ENCODE measurements at places on chromosomes 12 and 14.

GRCh38 chr12:46160101-46160980 is 108.5 kb downstream of the SLC38A1 start:
- DNase-seq, result peak; percentile 76

DNA sequence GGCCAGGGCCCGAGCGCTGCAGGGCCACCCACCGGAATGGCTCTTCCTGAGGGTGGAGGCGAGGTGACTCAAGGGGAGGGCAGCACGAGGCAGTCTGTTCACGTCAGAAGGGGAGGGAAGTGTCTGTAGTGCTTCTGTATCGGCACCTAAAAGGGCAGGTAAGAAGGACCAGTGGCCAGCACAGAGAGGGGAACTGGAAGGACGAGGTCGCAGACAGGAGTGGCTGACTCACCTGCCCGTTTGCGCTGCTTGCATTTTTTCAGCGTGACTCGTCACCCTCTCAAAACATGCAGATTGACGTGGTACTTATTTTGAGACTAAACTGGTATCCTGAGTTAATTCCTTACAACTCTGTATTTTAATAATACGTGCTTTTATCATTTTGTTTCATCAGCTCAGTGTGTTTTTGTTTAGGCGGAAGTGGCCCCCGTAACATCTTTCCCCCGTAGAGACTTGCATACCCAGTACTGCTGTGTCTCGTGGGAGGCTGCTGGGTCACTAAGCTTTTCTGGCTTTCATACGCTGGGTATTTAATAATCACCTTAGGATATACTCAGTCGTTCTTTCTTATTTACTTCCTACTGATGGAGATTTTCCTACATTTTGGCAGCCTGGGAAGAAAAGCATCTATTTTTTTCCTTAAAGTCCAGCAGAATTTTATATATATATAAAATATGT is 26.4 kb downstream of the SFSWAP start:
- DNase-seq, result no peak

- no peak for DNase-seq
Observed at GRCh38 chr12:57611108-57611826, at the start of gene ARHGEF25. Gene ARHGEF25 (plus strand): TSS chr12:57611435. CDS start chr12:57611895, 460 bp downstream.

DNA sequence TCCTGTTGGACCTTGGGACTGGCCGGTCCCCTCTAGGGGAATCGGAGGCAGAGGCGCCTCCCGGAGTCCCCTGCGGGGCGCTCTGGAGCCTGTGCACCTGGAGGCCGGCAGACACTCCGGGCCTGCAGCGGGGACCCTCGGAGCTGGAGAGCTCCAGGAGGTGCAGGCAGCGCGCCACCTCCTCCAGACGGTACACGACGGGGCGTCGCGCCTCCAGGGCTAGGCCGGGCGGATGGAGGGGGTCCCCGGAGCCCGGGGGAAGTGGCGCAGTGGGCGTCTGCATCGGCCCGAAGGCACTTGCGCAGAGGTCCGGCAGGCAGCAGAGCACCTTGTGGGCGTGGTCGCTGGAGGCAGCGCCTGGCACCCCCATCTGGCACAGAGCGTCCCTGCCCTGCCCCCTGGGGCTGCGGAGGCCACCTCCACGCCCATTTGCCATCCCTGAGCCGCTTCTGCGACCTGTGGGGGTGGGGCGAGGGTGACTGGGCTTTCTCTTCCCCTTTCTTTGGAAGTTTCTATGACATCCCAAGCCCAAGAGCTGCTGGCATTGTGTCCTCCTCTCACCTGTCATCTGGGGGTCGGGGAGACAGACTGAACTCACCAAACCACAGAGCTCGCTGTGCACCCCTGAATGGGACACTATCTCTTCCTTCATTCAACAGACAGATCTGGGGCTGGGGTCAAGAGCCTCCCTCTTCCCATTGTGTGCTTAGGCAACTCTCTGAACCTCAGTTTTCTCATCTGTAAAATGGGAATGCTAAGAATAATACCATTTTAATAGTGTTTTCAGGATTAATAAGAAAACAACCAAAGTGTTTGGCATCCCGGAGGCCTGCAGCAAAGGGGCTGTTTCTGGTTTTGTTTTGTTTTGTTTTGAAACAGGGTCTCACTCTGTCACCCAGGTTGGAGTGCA is 37.5 kb upstream of the CORO1C start:
- DNase-seq, result no peak

DNA sequence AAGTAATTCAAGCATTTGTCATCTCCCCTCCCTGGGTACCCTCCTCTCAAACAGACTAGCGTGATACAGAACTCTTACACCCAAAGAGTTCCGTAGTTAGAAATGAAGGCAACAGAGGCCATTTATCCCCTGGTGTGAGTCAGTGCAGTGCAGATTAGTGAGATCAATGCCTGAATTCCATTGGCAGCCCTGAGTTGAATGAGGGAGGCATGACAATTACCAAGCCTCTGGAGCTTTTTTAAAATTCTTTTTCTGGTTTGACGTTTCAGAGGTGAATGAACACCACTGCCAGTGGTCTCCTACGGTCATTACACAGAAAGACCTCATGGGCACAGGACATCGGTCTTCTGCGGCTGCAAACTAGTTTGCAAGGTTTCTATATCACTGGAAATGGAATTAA is 94.4 kb downstream of the PRIMA1 start:
- DNase-seq, result no peak
